ENCODE measurements at places on chromosomes 6 and 20.

DNA sequence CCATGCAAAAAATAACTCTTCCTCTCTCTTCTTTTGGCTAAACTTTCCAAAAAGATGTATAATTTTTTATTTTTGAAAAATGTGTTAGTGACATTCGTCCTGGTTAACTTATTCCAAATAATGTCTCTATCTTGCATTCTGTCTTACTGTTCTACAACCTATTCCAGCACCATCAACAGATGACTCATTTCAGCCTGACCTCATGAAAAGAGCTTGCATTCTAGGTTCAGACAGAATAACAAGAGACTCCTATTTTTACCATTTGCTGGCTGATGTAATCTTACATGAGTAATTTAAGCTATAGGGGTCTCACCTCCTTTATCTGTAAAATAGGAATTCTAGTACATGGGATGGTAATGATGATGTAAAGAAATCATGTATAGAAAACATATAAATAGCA is 109.0 kb downstream of the FUT9 start:
- DNase-seq = no peak

GRCh38 chr6:14849185-14849584 is 396.7 kb upstream of the JARID2 start:
- DNase-seq = no peak

GRCh38 chr20:46953596-46953995 is 59.0 kb downstream of the EYA2 start:
- DNase-seq = no peak

DNA sequence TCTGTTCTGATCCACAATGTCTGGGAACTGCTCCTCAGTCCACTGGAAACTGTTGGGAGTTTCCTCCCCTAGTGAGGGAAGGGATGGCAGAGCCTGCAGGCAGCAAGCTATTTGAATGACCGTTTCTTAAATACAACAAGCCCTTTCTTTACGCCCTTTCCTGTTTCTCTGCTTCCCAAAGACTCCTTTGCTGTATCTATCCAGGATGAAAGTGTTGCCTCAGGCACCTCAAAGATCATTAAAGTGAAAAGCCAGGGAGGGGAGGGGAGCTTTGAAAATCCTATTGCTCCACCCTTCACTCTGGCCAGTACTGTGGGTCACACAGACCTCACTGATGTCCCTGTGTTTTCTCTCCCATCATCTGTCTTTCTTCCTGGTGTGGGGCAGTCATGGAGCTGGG is 213.1 kb downstream of the RNF144B start:
- no peak for DNase-seq

GRCh38 chr20:46512943-46513844 is at the start of gene ZNF334:
Gene ZNF334, minus strand, starts transcription at chr20:46513559. Its CDS starts 1,457 bp downstream, at chr20:46512102.
- DNase-seq = peak; percentile 73

DNA sequence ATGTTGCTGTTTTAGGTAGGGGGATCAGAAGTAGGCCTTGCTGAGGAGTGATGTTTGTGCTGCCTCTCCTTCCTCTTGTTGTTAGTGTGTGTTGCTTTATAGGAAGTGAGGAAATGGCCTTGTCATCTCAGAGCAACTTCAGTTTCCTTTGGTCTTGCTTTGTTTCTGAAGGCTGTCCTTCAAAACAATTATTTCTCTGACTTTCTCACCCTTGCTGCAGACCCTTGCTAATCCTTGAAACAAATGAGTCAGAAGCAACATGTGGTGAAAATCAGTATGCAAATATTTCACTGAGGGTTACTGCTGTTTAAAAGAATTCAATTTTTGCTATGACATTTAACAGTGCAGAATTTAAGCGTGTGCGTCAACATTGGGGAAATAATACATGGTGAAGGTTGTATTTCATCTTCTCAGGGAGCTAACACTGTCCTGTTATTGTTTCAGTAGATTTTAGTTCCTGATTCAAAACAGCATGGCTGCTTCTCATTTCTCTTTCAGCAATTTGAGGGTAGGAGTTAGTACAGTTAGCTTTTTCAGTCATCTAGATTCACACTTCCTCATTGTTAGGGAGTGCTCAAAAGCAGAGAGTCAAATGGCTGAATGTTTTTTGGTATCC is 13.8 kb downstream of the RNF144B start:
- no peak for DNase-seq

GRCh38 chr6:107625264-107625663 is 135.3 kb downstream of the SOBP start:
- DNase-seq = no peak

- no peak for DNase-seq
Observed at GRCh38 chr6:41428996-41429421, 93.6 kb downstream of the NCR2 start.

GRCh38 chr20:58702161-58702510 is 9.5 kb downstream of the NPEPL1 start:
- DNase-seq = no peak

- DNase-seq = no peak
Observed at GRCh38 chr20:58938541-58938940, 42.5 kb upstream of the NELFCD start.

All from NCI-H524 treated with DMSO at 0.1 percent for 48 hours (cell line).